Liver (tissue), 10 donors: ENCODE measurements at places on chromosomes 16 and 17. TPM values are rescaled to one million over a fixed set of nuclear protein-coding genes. Genes with fewer than 3 reads are reported as not detected.

PPL gene
- 6.8 TPM for polyA plus RNA-seq

ZNF785 gene
- 1.8 TPM for polyA plus RNA-seq

PRPF8 gene
- polyA plus RNA-seq, result 61.1 TPM

EVI2B gene
- polyA plus RNA-seq, result 5.8 TPM

DNA sequence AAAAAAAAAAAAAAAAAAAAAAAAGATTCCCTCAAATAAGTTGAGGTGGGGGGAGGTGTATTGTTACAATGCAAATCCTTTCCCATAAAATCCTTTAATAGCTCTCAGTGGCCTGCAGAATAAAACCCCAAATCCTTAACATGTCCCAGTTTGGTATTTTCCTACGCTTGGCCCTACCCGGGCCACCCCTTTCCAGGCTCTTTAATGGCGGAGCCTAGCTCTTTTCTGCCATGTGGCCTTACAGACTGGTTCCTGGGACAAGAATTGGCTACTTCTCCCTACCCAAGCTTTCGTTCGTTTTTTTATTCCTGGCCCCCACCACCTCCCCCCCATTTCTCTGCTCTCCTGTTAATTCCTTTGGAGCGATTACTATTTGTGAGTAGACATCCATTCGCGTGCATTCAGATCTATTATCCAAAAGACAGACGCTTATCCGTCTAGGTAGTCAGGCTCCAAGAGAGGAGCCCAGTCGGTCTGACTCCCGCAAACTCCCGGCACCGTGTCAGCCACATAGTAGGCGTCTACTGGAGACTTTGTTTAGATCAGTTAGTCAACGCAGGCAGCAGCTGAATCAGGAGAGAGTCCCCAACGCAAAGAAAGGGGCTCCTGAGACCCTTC, 813 bp upstream of the THAP11 start:
- DNase-seq, result no peak

DNA sequence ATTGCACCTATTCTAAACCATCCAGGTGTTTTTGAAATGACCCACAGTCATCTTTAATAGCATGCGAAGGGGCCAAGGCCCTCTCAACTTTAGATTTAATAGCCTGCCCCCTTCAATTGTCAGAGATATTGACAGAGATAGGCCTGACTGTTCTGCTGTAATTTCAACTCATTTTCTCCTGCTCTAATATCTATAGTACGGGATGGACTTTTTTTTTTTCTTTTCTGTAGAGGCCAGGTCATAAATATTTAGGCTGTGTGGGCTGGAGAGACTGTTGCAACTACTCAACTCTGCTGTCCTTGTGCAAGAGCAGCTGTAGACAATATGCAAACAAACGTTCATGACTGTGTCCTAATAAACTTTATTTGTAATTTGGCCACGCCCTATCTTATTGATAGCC, 24.7 kb upstream of the KRT20 start:
- DNase-seq, result no peak

- DNase-seq, result no peak
These were observed 278.9 kb downstream of the SNX29 start for GRCh38 chr16:12255473-12255872.

DNA sequence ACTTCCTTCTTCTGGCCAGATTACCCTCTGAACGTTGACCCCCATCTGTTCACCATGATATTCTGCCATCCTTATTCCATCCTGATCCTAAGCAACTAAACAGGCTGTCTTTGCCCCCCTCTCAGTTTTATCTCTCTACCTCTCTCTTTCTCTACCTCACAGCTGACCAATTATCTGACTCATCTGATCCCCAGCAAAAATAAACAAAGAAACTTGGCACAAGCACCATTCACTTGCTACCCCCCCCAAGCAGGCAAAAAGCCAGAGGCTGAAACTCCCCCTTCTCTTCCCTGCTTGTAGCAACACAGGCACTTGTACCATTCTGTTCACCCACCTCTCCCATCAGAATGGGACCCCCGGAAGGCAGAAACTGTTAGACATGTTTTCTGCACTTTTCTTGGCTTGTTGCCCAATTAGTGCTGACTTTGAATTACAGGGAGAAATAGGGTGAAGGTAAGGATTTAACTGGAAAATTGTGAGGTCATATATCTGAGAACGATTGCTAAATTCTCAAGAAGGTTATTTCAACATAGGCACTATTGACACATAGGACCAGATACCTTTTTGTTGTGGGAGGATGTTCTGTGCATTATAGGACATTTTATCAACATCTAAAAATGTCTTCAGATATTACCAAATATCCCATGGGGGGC, 163.2 kb downstream of the TOX3 start:
- no peak for DNase-seq

DNA sequence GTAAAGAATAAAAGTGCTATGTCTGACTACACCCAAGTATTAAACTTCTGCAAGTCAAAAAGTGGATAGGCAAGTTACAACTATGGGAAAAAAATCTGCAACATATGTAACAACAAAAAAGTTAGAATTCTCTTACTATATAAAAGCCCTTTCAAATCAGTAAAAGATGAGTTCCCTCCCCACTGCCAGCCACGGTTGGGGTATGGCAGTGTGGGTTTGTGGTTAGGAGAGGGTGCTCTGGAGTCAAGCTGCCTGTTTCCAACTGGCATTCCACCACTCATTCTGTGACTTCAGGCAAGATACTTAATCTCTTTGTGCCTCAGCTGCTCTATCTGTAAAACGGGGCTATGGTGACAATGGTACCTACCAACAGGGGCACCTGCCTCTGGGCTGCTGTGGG, 26.6 kb upstream of the MFSD6L start:
- DNase-seq, result no peak

GRCh38 chr16:70576431-70577255, 53.0 kb downstream of the SF3B3 start:
- DNase-seq, result no peak

GRCh38 chr17:58305626-58306025, 23.0 kb downstream of the TSPOAP1 start:
- DNase-seq, result peak; percentile 25

- DNase-seq, result peak; percentile 40
These were observed 37.6 kb upstream of the PIRT start for GRCh38 chr17:10875430-10875851.
